A549 treated with ZK216348 at 1 μM for 4 hours (cell line): ENCODE measurements at places on chromosomes 3 and 15. TPM values are rescaled to one million over a fixed set of nuclear protein-coding genes. Genes with fewer than 3 reads are reported as not detected.

Gene IL16
- total RNA-seq, result 0.24 TPM in 1 of 5 replicates, not detected in the others

Gene TRPM1
- total RNA-seq, result not detected in 5 replicates

Gene SLC38A3
- 0.20 TPM in 1 of 5 replicates, not detected in the others for total RNA-seq

Gene XXYLT1
- total RNA-seq, result 9.7 to 13.5 TPM (median 13.2 TPM) in 5 replicates

Gene GP5
- not detected in 5 replicates for total RNA-seq

Gene SLC2A2
- total RNA-seq, result not detected in 5 replicates

Gene LSMEM2
- 0.14 TPM in 1 of 5 replicates, not detected in the others for total RNA-seq

Gene ARPIN
- 8.9 to 13.5 TPM (median 11.4 TPM) in 5 replicates for total RNA-seq

Gene COL6A6
- total RNA-seq, result not detected in 5 replicates

Gene SLC25A26
- total RNA-seq, result 17.0 to 19.3 TPM (median 17.8 TPM) in 5 replicates

Gene DAZL
- total RNA-seq, result not detected in 5 replicates

Gene LRTM1
- not detected in 5 replicates for total RNA-seq

Gene LMAN1L
- not detected in 5 replicates for total RNA-seq

Gene ZPLD1
- 0.04 to 0.05 TPM in 2 of 5 replicates, not detected in the others for total RNA-seq

Gene HTR3E
- not detected in 5 replicates for total RNA-seq

Gene IQCH
- 1.2 to 2.4 TPM (median 1.5 TPM) in 5 replicates for total RNA-seq

Gene VIPR1
- 0.47 to 1.0 TPM (median 0.68 TPM) in 5 replicates for total RNA-seq

Gene CCDC32
- total RNA-seq, result 14.5 to 27.4 TPM (median 16.9 TPM) in 5 replicates

Gene CYP8B1
- not detected in 5 replicates for total RNA-seq

Gene CKMT1A
- total RNA-seq, result 0.88 to 4.0 TPM (median 3.3 TPM) in 5 replicates

Gene WDR49
- total RNA-seq, result not detected in 5 replicates

Gene HHATL
- not detected in 5 replicates for total RNA-seq

Gene SLC28A2
- not detected in 5 replicates for total RNA-seq
